ENCODE measurements at places on chromosomes 5 and 9.

- no peak for DNase-seq
Measured at GRCh38 chr5:6003040-6003825, 375.1 kb downstream of the MED10 start.

- DNase-seq: no peak
Measured at GRCh38 chr5:171478946-171479775, 59.7 kb downstream of the FGF18 start.

GRCh38 chr5:100026606-100027005 is 508.6 kb upstream of the FAM174A start:
- DNase-seq: no peak

- no peak for DNase-seq
Measured at GRCh38 chr9:134396258-134396742, 70.0 kb downstream of the RXRA start.

GRCh38 chr5:14730881-14731280 is 66.4 kb downstream of the OTULIN start:
- DNase-seq: no peak

GRCh38 chr5:146018514-146019375 is 82.4 kb downstream of the SH3RF2 start:
- no peak for DNase-seq

- DNase-seq: no peak
Measured at GRCh38 chr5:31990701-31991110, 183.4 kb downstream of the GOLPH3 start.

- no peak for DNase-seq
Measured at GRCh38 chr9:132008855-132009812, 70.5 kb downstream of the MED27 start.

DNA sequence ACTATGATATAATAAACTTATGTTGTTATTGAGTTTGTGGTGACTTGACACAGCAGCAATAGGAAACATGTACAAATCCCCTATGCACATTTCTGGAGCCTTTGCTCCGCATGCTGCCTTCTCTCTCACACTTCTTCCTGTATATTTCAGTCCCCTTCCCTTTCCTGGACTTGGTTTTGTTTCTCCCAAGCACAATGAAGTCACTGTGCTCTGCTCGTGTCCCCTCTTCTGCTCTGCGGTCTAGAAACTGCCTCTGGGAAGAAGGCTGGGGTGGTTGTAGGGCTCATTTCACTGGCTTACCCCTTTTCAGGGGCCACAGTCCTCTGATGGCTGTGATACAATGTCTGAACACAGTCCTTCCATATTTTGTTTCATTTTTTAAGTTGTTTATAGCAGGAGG is 15.7 kb upstream of the FGD3 start:
- DNase-seq: no peak

DNA sequence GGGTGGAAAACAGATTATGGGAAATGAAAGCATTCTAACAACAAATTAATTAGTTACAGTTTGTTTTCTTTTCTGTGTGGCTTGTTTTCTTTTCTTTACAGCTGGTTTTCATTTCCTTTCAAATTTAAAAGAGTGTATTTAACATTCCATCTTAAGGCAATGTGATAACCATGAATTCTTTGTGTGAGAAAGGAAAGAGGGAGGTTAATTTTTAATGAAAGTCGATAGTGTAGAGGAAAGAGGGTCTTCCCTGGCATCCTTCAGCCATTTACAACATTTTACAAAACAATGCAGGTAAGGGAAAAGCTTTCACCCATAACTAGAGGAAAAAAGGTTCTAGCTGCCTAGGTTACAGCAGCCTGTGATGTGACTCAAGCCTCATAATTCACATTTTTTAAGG is 43.9 kb upstream of the IL33 start:
- no peak for DNase-seq

DNA sequence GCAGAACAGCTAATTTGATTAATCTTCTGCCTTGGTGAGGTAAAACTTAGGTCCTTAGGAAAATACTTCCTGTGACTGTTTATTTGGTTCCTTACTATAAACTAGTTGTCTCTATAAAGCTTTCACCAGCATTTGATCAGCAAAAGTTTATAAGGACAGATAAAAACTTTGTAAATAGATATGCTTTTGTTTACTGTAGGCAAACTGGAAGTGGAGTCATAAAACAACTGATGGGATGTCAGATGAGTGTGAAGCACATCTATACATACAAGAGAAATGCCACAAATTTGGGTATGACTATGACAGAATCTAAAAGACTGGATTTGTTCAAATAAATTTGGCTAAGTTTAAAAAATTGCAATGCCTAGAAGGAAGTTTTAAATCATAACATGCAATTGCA is 5.5 kb downstream of the PTGER4 start:
- DNase-seq: no peak

DNA sequence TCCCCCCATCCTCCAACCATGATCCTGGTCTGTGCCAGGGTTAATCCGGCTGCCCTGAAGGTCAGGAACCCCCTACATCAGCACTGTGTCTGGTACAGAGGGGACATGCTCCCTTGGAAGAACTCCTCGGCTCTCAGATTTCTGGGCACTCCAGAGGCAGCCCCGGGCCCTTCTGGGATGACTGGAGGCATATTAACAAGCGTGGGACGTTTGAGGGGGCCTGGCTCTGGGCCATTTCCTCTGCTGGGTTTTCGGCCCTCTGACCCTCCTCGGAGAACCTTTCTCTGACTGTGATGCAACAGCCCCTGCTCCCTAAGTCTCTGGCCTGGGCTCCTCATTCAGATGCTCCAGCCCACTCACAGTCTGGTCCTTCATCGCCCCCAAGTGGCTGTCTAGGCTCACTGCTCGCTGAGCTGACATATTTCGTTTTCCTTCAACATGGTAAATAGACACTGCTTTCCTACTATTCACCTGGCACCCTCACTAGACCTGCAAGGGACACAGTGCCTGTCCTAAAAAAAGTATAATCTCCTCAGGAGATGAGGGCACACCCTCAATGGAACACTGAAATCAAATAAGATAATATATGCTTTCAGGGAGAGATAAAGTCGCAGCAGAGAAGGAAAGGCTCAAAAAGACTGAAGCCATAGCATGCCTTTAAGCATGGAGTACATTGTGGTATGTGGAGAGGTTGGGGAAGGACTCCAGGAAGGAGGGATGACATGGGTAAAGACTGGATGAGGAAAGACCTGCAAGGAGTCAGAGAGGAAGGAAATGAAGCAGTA is 404.7 kb upstream of the TRPC7 start:
- DNase-seq: no peak

- no peak for DNase-seq
Measured at GRCh38 chr5:79512471-79513307, 1.2 kb downstream of the HOMER1 start.

GRCh38 chr9:22208846-22209585 is 199.9 kb upstream of the CDKN2B start:
- DNase-seq: no peak

DNA sequence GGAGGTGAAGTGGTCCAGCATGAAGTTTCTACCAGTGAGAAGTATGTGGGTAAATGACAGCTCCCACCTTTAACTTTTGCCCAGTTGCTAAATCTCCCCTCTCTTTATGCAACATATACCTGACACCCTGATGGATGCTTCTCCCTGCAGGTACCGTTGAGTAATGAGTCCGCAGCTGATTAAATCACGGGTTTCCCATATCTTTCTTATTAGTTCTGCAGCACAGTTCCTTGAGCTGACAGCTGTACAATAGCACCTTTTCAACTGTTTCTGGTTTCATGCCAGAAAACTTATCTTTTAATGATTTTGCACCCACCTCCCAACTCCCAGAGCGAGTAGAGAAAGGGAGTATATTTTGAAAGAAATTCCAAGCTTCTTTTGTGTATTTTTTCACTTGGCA is 161.0 kb upstream of the TUT7 start:
- DNase-seq: no peak

DNA sequence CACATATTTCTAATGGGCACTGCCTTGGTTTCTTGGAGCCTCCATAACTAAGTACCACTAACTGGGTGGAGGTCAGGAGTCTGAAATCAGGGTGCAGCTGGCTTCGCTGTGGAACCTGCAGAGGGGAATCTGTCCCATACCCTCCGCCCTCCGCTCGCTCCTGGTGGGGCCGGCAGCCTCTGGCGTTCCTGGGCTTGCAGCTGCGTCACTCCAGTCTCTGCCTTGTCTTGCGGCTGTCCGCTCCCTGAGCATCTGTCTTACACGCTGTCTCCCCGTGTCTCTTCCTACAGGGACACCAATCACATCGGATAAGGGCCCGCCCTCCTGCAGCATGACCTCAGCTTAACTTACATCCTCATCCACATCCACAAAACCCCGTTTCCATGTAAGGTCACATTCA is 45.4 kb downstream of the NTNG2 start:
- DNase-seq: no peak

DNA sequence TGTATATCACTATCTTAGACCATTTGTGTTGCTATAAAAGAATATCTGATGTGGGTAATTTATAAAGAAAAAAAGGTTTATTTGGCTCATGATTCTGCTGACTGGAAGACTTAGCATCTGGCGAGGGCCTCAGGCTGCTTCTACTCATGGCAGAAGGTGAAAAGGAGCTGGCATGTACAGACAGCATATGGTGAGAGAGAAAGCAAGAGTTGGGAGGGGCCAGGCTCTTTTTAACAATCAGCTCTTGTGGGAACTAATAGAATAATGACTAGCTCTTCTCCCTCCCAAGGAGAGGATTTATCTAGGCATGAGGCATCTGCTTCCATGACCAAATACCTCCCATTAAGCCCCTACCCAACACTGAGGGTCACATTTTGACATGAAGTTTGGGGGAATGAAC is 130.2 kb upstream of the SV2C start:
- no peak for DNase-seq

DNA sequence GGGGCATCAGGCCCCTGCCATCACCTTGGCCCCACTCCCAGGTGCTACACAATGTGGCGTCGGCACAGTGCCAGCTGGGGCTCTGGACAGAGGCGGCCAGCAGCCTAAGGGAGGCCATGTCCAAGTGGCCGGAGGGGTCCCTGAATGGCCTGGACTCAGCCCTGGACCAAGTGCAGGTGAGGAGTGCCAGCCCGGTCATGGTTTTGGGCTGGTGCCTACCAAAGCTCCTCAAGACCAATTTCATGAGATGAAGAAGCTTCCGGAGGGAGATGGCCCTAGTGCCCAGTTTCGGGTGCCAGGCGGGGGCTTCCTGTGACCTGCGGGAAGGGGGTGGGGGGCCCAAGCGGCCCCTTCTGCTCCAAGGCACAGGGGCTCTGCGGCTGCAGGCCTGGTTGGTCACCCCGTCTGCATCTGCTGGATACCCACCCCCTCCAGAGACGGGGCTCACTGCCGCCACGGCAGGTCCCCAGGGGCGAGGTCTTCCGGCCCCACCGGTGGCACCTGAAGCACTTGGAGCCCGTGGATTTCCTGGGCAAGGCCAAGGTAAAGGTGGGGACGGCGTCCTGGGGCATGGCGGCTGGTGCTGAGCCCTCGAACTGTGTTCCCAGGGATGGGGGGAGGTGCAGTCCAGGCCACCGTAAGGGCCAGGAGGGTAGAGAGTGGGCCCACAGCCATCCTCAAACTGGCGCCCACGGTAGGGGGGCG is 5.8 kb downstream of the NOXA1 start:
- DNase-seq: no peak

DNA sequence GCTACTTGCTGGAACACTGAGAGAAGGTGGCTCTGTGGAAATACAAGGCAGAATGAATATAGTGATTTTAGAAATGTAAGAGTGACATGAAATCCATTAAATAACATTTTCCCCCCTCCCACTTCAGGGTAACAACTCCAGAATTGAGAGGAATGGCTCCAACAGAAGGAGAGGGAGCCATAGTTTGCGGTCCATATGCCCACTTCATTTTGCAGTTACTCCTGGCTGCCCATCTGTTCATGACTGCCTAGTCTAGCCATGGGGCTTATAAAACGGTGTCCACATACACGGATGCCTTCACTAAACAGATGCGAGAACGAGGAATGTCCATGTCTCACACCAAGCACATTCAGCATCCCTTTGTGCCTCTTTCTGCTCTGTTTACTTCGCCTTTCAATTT is 186.7 kb downstream of the TMEM38B start:
- no peak for DNase-seq

GRCh38 chr9:107816561-107817021 is 327.0 kb upstream of the KLF4 start:
- no peak for DNase-seq

DNA sequence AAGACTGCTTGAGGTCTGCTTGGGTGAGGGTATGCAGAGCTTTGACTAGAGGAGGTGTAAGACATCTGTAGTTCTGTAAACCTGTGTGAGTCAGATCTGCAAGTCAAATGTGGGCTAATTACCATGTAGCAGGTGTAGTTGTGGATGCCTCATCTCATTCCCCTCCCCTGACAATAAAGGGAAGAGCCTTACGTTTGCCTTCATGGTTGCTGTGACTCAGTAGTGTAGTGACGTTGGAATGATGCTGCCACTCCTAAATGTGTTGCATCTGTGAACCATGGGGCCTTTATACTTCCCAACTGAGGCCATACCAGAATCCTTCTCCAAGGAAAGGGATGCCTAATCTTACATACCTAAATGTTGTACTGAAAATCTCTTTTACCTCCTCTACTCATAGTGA is 26.0 kb downstream of the PRDM6 start:
- DNase-seq: no peak

- DNase-seq: no peak
Measured at GRCh38 chr9:4670591-4670990, 4.3 kb upstream of the SPATA6L start.

GRCh38 chr5:83177803-83178202 is 100.5 kb downstream of the XRCC4 start:
- DNase-seq: no peak

GRCh38 chr9:31612336-31613030 is 772.0 kb upstream of the ACO1 start:
- DNase-seq: no peak

DNA sequence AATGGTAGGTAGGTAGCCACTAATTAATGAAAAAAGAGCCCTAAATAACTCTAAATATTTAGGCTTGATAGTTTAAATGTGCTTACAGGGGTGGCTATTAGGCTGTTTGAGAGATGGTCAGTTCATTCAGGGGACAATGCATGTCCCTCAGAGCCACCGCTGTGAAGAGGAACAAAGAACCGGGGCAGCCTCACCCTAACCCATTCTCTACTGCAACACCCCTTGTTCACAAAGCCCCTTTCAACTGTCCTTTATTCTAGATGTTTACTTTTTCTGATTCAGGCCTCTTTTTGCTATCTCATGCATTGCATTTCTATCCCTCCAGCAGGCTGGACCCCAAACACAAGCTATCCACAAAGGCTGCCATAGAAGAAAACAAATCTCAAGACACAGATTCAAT is 906.7 kb downstream of the NR2F1-AS1 start:
- DNase-seq: no peak

GRCh38 chr9:70962761-70963440 is 158.5 kb downstream of the TRPM3 start:
- DNase-seq: no peak

DNA sequence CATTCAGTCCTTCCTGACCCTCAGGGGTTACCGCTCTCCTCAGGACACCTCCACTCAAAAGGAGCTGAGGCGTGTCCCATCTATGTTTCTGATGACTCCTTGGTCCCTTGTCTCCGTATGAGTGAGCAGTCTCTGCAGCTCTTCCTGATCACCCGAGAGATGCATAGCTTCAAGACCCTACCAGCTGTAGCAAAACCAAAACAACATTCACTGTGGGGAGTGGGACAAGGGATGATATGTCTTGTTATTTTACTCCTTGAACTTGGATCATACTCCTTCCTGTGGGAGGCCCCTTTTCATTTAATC is 14.4 kb downstream of the GLDC start:
- DNase-seq: no peak

Data from stimulated activated CD4-positive, alpha-beta T cell treated with anti-CD3 and anti-CD28 coated beads, Interleukin-1b, Interleukin-23, amount 100 ng/mL, for 4 hours (primary cell).